Kidney tubule cell (primary cell): ENCODE measurements at places on chromosomes 1 and 21.

GRCh38 chr21:15566703-15567102 lies 163.1 kb upstream of the USP25 start:
- no peak for DNase-seq

GRCh38 chr1:184279911-184280458 lies 106.8 kb upstream of the C1orf21 start:
- DNase-seq = no peak

DNA sequence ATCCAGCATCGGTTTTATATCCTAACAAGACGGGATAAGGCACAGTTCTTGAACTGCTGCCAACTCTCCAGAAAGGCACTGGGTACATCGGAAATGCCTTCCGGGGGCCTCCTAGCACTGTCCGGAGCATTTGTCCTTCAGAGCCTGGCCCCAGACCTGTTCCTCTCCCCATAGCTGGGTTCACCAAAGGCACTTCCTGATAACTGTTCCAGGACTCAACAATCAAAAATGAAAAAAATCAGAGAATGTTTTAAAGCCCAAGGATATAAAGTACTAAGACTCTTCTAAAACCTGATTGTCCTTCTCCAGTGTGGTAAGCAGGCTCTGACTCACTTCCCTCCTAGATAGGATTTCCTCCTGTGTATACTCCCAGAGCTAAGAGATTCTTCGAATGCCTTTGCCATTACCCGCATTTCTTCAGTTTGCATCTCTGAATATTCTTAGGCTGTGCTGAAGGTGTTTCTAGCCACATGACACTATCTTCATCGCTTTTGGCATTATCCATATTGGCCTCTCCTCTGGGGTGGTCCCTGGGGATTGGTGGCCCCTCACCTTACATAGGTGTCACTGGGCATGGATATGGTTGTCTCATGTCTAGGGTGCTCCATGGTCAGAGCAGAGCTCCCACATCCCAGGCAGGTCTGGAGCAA lies 112.9 kb downstream of the ZBTB18 start:
- peak; percentile 98 for DNase-seq

DNA sequence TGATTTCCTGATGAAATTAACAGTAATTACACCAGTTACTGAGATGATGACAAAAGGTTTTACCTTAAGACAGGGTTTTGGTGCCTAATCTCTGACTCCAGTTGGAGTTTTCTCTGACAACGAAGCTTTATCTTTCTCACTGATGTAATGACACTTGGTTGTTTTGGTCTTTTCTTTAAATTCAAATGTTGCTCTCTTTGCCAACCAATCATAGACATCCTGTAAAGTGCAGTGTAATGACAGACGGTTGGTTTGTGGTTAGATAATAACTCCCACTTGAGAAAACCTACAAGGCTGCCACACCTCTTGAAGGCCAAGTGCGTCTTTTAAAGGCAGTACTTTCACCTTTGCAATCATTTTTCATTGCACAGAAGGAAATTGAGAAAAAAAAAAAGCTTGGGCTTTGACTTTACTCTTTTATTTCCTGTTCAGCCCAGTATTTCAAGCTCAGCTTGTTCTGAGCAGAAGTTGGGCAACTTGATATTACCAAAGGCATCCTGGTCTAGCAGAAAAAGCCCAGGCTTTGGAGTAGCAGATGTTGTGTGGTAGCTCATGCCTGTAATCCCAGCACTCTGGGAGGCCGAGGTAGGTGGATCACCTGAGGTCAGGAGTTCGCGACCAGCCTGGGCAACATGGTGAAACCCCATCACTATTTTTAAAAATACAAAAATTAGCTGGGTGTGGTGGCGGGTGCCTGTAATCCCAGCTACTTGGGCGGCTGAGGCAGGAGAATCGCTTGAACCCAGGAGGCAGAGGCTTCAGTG lies 14.9 kb downstream of the PDIK1L start:
- peak; percentile 30 for DNase-seq

- DNase-seq = no peak
These were observed 87.6 kb downstream of the GFI1 start for GRCh38 chr1:92399076-92399475.

DNA sequence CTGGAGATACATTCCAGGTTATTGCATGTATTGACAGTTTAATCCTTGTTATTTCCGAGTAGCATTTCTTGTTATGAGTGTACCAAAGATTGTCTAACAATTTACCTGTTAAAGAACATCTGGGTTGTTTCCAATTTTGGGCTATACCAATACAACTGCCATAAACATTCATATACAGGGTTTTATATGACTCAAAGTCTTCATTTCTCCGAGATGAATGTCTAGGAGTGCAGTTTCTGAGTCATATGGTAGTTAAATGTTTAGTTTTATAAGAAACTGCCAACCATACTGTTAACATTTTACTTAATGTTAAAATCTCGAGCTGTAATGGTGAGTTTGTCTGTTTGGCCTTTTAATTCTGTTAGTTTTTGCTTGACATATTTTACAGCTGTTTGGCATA lies 10.0 kb downstream of the RAB4A start:
- no peak for DNase-seq

DNA sequence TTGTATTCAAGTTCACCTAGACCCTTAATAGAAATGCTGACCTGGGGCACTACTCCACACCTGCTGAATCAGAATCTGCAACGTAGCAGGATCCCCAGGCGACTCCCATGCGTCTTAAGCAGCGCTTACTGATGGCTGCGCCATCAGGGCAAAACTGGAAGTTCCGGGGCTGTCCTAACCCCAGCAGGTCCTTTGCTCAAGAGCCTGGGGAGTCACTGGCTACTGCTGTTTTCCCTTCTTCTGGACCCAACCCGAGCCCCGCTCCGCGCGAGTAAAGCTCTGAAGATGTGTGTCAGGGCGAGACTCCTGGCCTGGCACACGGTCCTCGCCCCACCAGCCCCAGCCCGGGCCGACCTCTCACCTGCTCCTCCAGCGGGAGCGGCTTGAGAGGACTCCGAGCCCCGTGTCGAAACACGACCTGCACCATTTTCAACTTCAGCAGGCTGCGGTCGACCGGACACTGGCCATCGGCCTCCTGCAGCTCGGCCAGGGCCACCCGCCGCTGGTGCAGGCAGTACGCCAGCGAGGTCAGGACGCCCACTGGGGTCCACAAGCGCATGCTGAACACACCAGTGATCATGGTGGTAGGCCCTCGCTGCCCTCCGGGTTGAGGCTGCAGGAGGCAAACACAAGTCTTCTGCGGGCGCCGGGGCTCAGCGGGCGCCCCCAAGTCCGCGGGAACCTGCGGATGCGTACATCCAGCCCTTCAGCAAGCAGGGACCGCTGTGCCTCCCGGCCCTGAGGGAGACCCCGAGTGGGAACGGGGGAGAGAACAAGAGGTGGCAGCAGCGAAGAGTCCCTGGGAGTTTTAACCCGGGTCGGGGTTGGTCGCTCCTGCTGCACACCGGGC lies 630 bp downstream of the ACP6 start:
- peak; percentile 75 for DNase-seq

DNA sequence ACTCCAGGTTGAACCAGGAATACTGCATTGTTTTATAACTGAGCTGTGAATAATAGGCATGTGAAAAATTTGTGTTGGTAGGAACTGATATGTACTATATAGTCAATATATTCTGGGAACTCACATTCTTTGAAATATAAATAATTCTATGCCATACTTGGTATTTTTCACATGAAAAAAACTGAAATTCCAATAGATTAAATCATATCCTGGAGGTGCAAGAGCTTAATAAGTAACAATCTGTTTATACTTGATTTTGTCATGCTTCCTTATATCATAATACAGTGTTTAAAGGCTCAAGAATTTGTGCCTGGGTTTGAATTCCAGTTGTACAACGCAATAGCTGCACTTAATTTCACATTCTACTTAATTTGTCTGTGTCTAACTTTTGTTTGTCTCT lies 387.0 kb downstream of the USP25 start:
- DNase-seq = peak; percentile 74

GRCh38 chr1:109717729-109718128 lies 5.7 kb downstream of the GSTM5 start:
- no peak for DNase-seq

DNA sequence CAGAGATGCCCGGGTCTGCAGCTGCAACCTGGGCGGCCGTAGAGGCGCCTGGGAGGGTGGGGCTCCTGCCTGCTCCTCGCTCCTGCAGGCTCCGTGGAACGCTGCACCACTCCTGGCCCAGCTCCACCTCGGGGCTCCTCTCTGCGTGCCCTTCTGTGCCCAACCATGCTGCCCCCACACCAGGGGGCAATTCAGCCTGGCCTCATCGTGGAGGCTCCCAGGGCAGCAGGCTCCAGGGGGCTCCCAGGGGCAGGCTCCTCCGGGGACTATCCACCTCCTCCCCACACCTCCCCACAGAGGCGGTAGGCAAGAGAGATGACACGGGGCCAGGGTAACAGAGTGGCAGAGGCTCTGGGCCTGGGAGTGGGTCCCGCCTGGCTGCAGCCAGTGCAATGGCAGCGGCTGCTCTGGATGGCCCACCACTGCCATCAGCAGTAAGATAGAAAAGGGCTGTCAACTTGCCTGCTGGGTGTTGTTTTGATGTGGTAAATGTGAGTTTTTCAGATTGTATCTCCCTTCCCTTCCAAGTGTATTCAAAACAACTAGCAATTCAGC lies 22.4 kb upstream of the LRRC8C start:
- no peak for DNase-seq

DNA sequence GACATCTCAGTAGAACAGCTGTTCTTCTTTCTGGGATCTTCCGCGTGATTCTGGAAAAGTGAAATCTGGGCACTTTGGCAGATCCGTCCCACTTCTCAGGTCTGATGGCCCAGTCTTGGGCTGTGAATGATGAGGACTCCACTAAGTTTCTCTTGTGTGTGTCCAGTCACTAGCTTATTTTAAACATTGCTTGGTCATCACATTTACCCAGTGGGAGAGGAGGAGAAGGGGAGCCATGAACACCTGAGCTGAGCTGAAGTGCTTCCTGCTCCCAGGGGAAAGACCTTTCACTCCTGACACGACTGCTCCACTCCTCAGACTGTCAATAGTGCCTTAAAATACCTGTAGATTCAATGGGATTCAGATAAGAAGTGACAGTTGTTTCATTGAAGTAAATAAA lies 101.9 kb upstream of the SLC35F3 start:
- no peak for DNase-seq

DNA sequence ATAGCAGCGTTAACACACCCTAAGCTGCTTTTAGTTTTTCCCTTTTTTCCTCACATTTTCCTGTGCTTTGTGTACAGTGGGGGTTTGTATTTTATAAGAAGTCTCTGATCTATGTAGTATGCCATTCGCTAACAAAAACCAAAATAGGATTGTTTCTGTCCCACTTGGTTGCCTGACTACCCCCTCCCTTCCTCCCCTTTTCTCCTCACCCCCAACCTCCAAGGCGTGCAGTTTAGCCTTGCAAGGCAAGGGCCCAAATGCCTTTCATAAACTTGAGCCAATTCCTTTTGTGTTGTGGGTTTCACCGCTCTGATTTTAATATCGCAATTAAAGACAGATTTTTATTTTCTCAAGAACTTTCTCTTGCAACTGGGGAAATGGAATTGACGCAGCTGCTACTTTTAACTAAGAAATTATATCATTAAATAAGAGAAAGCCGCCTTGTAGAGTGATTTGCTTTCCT lies 276.9 kb downstream of the TM2D1 start:
- DNase-seq = no peak

GRCh38 chr1:43753422-43753821 lies 46.1 kb downstream of the ST3GAL3 start:
- no peak for DNase-seq

- DNase-seq = no peak
These were observed 22.0 kb upstream of the UHMK1 start for GRCh38 chr1:162475539-162476185.

DNA sequence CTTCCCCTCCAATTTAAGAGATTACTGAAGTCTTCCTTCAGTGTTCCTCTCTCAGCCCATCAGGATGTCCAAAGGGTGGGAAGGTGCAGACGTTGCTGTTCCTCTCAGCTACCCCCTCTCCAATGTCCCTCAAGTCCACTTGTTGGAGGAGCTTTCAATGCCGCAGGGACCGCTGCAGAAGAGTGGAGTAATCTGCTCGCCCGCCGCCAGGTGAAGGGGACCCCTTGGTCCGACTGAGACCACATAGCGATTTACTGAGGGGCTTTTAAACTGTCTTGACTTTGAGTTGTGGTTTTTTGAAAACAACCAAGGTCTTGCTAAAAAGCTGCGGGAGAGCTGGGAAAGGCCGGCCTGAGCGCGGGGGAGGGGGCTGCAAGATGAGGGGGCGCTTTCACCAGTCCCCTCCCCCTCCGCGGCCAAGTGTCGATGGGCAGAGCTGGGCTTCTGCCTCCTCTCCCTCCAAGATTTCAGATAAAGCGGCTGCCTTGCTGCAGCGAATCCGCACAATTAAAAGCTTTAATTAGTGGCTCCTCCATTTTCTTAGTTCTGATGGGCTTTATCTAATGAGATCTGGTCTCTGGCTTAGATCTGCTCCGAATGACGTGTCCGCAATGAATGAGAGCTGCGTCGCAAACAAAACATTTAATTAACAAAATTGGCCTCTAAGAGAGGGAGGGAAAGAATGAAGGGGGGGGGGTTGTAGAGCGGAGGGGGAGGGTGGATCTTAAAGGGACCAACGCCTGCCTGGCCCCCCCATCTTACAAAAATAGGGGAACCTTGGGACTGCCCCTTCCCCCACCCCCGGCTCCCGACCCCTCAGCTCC lies 5.9 kb downstream of the LMO4 start:
- no peak for DNase-seq

GRCh38 chr21:32739946-32740345 lies 12.1 kb upstream of the SYNJ1 start:
- no peak for DNase-seq

DNA sequence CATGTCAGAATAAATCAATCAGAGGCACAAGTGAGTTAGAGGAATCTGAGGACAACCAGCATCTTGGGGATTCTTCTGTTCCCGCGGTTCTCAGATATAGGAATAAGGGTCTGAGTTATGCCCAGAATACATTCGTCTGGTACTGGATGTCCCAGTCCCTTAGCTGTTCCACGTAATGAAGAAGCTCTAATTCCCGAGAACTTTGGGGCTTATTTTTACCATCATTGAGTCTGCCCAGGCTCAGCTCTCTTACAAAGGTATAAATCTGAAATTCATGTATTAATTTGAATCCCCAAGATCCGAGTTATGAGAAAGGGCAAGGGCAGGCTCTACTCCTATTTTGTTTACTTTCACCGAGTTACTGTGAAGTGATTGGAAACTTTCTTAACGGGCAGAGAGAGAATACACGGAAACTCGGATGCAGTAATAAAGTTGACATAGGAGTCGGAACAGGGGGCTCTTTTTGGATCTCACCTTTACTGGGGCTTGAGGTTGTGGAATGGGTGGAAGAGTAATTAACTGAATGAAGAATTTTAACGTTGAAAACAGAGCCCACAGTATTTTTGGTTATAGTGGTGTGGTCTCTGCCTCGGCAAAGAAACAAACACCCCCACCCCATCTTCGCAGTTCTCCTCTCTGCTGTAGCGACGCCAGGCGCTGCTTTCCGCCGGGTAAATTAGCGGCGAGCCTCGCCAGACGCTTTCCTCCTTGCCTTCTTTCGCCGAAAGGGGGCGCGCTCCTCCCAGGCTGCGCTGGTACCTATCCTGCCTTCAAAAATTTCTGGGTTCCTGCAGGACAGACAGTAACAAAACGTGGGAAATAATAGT lies 7.1 kb downstream of the PRRX1 start:
- peak; percentile 19 for DNase-seq
